ENCODE measurements at places on chromosomes 6 and 20.

DNA sequence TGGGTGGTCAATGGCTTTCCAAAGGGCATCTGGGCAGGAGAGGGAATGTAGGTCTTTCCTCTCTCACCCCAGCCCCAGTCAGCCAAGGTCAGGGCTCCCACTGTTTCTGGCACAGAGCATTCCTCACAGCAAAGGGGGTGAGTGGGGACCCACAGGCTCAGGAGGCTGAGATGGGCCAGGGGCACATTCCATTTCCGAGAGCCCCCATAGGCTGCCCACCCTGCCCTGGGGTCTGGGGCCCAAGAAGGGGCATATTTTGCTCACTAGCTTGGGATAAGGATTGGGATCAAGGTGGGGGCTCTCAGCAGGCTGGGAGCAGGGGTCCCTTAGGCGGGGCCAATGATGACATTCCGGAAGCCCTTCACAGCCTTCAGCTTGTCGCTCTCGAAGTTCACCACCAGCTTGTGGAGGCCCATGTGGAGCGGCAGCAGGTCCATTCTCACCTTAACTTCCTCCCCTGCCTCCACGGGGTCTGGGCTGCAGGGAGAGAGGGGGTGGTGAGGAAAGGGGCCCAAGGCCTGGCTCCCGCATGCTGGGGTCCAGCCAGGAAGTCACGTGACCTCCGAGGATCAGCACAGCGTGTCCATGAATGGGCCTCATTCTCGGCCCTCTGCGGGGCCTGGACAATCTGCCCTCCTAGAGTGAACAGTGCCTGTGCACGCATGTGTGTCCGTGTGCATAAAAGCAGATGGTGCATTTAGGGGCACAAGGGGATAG lies 35.0 kb downstream of the TGM2 start:
- no peak for DNase-seq

GRCh38 chr6:139881236-139881635 lies 506.8 kb upstream of the CITED2 start:
- no peak for DNase-seq

- DNase-seq = no peak
These were observed 55.3 kb downstream of the RBM24 start for GRCh38 chr6:17336425-17336824.

- no peak for DNase-seq
These were observed 17.5 kb downstream of the MMP24OS start for GRCh38 chr20:35260426-35260825.

- DNase-seq = no peak
These were observed 162.2 kb downstream of the KCNQ5 start for GRCh38 chr6:72784071-72784470.

- DNase-seq = no peak
These were observed 204.8 kb downstream of the TPBG start for GRCh38 chr6:82568290-82568993.

- DNase-seq = no peak
These were observed 999.4 kb upstream of the GJE1 start for GRCh38 chr6:141133346-141133745.

DNA sequence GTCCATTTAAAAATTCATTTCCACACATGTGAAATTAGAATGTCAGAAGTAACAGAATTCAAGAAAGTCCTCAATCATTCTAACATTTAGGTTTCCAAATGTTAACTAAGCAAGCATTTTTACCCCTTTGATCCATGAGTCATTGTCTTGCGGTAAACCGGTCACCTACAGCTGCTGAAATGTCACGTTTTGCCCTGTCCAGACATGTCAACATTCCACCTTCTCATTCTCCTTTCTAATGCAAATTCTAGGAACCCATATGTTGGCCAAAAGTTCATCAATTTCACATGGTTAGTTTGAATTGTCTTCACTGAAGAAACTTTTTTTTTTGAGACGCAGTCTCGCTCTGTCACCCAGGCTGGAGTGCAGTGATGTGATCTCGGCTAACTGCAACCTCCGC lies 117.2 kb downstream of the IPCEF1 start:
- DNase-seq = no peak

- DNase-seq = no peak
These were observed 52.4 kb downstream of the ATP9A start for GRCh38 chr20:51715856-51716185.

GRCh38 chr20:12093057-12093796 lies 175.5 kb downstream of the BTBD3 start:
- no peak for DNase-seq

All from T-helper 9 cell (primary cell).